G401 (cell line): ENCODE measurements at places on chromosomes 16 and 17.
A peak's percentile ranks its signal among the peaks of the same experiment; 100 is the strongest.

DNA sequence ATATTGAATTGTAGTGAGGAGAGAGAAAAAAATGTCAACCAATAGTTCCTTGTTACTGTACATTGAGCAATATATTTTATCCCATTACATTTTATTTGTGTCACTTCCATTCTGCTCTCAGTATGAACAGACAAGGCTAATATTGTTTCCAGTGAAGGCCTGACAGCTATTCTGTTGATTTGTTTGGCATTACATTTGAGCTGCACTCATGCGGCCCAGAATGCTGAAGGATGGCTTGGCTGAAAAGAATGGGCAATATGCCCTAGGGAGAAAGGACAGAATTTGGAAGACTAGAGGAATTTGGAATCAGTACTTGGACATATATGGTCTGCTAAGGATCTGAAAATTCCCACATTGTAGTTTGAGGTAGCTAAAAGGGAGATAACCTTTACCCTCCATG is 1294.4 kb downstream of the CDH8 start:
- peak; percentile 2 for DNase-seq

DNA sequence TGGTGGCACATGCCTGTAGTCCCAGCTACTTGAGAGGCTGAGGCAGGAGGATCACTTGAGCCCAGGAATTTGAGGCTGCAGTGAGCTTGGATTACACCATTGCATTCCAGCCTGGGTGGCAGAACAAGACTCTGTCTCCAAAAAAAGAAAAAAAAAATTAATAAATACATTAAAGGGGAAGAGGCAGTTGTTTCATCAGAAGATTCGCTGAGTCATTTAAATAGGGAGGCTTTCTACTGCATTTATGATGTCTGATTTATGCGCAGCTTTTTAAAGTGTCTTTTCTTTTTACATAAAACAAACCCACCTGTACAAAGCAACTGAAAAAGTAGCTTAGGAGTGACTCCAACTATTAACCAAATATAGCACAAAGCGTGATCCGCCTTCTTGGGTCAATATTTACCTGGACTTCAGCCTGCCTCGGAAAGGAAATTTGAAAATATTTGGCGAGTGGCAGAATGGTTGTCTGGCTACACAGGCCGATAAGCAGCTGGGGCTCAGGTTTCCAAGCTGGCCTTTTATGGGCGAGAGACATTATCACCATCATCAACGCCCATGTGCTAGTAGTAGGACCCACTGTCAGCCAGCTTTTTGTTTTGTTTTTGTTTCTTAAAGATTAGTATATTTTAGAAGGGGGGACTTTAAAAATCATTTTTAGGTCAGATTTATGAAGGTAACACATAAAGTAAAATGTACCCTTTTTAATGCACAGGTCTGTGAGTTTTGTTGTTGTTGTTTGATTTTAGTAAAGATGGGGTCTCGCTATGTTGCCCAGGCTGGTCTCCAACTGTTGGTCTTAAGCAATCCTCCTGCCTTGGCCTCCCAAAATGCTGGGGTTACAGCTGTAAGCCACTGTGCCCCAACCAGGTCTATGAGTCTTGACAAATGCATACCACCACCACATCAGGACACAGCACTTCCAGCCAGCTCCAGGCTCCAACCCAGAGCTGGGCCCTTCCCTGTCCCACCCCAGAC is 42.5 kb upstream of the RASD1 start:
- no peak for DNase-seq

- no peak for DNase-seq
Measured at GRCh38 chr17:1009229-1010085, 12.5 kb downstream of the TIMM22 start.

DNA sequence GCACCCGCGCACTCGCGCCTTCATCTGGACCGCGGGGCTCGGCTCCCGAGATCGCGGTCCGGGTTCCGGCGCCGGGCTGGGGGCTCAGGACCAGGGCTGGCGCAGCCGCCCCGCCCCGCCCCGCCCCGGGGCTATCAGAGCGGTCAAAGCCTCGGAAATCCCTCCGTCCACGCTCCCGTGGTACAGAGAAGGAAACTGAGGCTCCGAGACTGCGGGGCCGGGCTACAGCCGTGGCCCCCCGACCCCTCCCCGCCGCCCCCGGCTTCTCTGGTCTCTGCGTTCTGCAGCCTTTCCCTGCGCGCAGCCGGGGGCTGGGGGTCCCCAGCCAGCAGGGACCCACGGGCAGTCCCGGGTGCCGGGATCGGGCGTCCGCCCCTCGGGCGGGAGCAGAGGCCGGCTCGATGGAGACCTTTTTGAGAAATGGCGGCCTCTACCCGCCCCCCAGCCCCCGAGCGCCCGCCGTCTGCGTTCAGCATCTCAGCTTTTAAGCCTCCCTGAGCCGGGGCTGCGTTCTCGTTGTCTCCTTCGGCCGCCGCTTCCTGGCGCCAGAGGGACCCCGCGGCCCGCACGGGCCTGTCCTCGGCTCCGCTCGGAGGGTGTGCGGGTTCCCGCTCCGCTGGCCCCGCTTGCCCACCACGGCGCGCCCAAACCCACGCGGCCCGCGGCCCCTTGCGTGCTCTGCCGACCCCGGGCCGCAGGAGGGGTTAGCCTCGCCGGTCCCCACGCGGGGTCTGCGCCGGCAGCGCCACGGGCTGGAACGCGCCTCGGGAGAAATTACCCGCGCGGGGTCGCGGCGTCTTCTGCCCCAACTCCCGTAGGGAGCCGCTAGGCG is 1.5 kb upstream of the NPTX1 start:
- peak; percentile 71 for DNase-seq

GRCh38 chr17:4125552-4125951 is 17.3 kb downstream of the ZZEF1 start:
- no peak for DNase-seq

DNA sequence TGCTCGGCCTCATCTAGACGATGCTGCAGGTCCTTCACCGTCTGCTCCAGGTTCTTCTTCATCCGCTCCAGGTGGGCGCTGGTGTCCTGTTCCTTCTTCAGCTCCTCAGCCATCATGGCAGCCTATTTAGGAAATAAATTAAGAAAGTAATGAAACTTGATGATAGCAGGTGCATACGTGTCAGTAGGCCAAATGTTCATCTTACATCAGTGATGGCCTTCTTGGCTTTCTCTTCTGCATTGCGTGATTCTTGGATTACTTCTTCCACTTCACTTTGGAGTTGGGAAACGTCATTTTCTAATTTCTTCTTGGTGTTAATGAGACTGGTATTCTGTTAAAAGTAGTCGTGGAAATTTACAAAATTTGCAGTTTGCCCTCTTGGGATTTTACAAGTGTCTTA is 20.1 kb upstream of the MYH13 start:
- DNase-seq = no peak

- DNase-seq = no peak
Measured at GRCh38 chr16:27973678-27974077, 89.8 kb downstream of the GSG1L start.

- no peak for DNase-seq
Measured at GRCh38 chr17:74838274-74838673, 21.4 kb downstream of the GRIN2C start.

GRCh38 chr17:82283208-82283749 is 9.8 kb upstream of the CSNK1D start:
- no peak for DNase-seq

DNA sequence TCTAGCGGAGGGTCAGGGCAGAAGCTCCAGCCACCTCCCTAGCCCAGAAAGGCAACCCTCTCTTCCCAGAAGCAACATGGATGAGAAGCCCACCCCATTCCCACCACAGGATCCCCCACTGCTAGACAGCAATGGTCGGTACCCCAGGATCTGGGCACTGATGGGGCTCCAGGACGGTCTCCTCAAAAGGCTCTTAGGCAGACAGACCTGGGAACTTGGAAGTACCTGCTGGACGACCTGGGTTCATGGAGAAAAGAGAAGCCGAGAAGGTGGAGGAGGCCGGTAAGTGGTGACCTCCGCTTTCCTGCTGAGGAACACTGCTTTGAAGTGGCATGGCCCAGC is 96.6 kb downstream of the TBC1D16 start:
- no peak for DNase-seq

DNA sequence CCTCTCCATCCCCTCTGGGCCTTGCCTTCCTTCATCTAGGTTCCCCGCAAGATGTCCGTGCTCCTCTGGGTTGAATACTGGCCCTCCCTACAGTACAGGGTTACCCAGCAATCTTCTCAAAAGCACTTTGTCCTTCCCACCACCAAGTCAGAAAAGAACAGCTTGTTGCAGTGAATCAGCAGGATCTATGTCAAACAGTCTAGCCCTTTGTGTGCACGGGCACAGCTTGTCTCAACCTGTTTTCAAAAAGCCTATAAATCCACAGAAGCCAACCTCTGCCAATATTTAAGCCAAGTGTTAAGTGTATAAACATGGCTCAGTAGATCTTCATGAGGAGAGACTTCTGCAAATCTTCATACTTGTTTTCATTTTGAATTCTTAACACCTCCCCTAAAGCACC is 25.2 kb downstream of the C17orf67 start:
- DNase-seq = peak; percentile 36

GRCh38 chr16:89369266-89369895 is 121.0 kb downstream of the ANKRD11 start:
- no peak for DNase-seq

- no peak for DNase-seq
Measured at GRCh38 chr17:70230850-70231640, 61.7 kb downstream of the KCNJ2 start.

DNA sequence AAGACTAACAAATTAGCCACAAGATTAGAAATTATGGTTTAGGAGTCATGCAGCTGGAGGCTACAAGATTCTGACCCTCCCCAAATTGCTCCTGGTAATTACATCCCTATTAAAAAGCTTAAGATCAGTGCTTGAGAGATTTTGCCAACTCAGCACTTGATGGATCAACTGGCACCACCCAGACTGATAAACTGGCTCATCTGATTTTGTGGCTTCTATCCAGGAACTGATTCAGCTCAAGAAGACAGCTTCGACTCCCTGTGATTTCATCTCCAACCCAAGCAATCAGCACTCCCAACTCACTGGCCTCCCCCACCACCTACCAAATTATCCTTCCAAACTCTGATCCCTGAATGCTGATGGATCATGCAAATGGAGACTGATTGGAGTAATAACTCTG is 94.8 kb downstream of the TNFRSF13B start:
- DNase-seq = no peak

DNA sequence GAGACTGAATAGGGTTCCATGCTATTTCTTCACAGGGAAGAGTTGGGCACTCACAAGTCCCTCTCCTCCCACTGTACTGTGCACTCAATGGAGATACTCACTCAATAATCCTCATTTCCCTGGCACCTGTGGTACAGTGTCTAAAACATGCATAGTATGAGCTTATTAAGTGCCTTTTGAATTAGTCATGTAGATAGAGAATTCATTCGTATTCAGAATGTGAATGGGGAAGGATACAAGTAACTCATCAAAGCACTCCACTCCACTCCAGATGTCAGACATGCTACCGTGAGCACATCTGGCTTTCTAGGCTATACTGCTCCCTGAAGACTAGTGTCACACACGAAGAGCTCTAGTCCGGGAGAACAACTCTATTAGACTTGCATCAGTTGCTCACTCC is 6.3 kb downstream of the C17orf75 start:
- no peak for DNase-seq

DNA sequence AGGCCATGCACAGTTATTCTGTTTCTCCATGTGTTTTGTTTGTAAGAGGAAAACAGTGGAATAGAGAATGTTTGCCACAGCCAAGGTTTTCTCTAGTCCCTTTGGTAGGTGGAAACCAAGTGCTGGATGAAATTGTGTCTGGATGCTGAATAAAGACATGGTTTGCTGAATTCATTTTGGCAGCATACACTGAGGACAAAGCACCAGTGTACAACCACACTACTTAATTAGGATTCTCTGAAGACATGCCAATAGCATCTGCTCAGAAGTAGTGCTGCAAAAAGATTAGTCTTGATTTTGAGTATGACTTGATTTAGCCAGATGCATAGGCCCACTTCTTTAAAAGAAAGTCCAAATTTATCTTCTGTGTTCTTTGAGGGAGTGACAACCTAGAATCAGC is 230.5 kb upstream of the CACNG5 start:
- DNase-seq = peak; percentile 9

DNA sequence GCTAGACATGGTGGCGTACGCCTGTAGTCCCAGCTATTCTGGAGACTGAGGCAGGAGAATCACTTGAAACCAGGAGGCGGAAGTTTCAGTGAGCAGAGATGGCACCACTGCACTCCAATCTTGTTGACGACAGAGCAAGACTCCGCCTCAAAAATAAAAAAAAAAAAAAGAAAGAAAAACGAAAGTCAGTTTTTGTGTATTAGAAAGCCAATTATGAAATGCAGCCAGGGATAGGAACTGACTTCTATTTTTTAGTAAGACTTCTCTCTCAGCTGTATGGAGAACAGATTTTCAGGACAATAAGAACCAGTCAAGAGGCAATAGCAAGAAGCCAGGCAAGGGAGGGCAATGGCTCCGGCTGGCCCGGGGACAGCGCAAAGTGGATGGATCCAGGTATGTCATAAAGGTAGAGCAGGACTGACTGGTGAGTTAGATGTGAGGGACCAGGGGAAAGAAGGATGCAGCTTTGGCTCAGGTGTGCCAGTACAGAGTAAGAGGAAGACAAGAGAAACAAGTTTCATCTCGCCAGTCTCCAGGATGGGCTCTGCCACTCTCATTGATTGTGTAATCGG is 12.5 kb upstream of the CCL1 start:
- DNase-seq = no peak

GRCh38 chr16:622920-623280 is 7.9 kb upstream of the WFIKKN1 start:
- no peak for DNase-seq

GRCh38 chr16:54602666-54603065 is 316.1 kb upstream of the IRX3 start:
- no peak for DNase-seq

DNA sequence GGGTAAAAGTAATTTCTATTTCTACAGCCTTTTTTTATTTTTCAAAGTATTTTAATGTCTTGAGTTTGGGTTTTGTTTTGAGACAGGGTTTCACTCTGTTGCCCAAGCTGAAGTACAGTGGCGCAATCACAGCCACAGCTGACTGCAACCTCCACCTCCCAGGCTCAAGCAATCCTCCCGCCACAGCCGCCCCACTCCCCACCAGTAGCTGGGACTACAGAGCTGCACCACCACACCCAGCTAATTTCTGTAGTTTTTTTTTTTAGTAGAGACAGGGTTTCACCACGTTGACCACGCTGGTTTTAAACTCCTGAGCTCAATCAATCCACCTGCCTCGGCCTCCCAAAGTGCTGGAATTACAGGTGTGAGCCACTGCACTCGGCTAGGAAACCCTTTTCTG is 44.0 kb downstream of the TUBD1 start:
- DNase-seq = no peak

- no peak for DNase-seq
Measured at GRCh38 chr17:73187203-73187769, 5.6 kb upstream of the COG1 start.
